Astrocyte (in vitro differentiated cells and primary cell): ENCODE measurements at places on chromosomes 12 and 14. TPM values are rescaled to one million over a fixed set of nuclear protein-coding genes. Genes with fewer than 3 reads are reported as not detected.

The PRH2 gene
- total RNA-seq: not detected in 2 replicates

GRCh38 chr12:33813536-33813935 is 208.8 kb upstream of the ALG10 start:
- no peaks in the 10 kb centered on the region for H3K36me3 ChIP-seq
- DNase-seq: no peak
- no peak overlapping the region for H3K27ac ChIP-seq

GRCh38 chr12:4353785-4354208 is 25.7 kb downstream of the FGF23 start:
- no peak overlapping the region for H3K27ac ChIP-seq

- no peaks in the 10 kb centered on the region for H3K4me1 ChIP-seq
- H3K27me3 ChIP-seq: no peaks in the 10 kb centered on the region
- H3K27ac ChIP-seq: no peak overlapping the region
- no peak overlapping the region for H3K4me3 ChIP-seq
- no peak for DNase-seq
- no peaks in the 10 kb centered on the region for H3K36me3 ChIP-seq
Observed at GRCh38 chr14:62743560-62743959, 301.7 kb downstream of the KCNH5 start.

DNA sequence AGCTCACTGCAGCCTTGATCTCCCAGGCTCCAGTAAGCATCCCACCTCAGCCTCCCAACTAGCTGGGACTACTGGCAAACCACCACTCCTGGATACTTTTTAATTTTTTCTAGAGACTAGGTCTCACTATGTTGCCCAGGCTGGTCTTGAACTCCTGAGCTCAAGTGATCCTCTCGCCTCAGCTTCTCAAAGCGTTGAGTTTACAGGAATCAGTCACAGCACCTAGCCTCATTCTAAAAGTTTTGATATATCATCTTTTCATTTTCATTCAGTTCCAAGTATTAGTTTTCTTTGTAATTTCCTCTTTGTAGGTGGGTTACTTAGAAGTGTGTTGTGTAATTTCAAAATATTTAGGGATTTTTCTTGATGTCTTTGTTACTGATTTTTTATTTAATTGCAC is 9.6 kb downstream of the CBX5 start:
- DNase-seq: no peak
- no peak overlapping the region for H3K27ac ChIP-seq
- H3K27me3 ChIP-seq: no peaks in the 10 kb centered on the region
- H3K4me3 ChIP-seq: no peak overlapping the region
- no peaks in the 10 kb centered on the region for H3K4me1 ChIP-seq

The TMTC1 gene
- 4.7 and 5.0 TPM in 2 replicates for total RNA-seq

- DNase-seq: peak; percentile 32
- no peaks in the 10 kb centered on the region for H3K27me3 ChIP-seq
- H3K4me3 ChIP-seq: no peak overlapping the region
- no peaks in the 10 kb centered on the region for H3K36me3 ChIP-seq
- H3K4me1 ChIP-seq: no peaks in the 10 kb centered on the region
Observed at GRCh38 chr12:3041558-3042164, 35.5 kb upstream of the TSPAN9 start.

DNA sequence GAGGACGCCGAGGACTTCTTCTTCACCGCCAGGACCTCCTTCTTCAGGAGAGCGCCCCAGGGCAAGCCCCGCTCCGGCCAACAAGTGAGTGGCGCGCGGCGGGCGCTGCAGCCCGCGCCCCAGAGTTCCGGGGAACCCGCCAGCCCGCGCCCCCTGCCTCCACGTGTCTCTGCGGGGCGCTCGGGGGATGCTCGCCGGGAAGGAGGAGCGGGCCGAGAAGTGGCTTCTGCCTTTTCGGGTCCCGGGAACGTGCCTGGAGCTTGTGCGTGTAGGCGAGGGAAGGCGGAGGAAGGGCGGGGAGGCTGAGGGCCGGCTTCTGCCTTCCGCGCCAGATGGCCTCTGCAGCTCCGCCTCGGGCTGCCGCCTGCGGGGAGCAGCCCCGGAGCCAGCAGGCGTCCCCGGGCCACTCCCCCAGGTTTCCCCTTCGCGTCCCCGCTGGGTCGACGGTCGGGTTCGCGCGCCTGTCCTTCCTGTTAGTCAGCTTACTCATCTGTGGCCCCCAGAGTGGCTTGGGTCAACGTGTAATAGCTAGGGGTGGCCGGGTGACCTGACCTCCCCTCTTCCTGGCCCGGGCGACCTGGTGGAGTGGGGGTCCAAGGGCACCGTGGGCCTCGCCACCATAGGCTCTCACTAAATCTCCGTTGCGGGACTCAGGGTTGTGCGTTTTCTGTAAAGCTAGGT is 505 bp downstream of the RASSF3 start:
- H3K4me3 ChIP-seq: peak overlapping the region; percentile 70
- H3K4me1 ChIP-seq: peaks cover 12% of the 10 kb centered on the region
- H3K27ac ChIP-seq: peak overlapping the region; percentile 41

GRCh38 chr12:59699421-59700152 is 103.8 kb downstream of the SLC16A7 start:
- DNase-seq: peak; percentile 73
- no peaks in the 10 kb centered on the region for H3K27me3 ChIP-seq
- no peaks in the 10 kb centered on the region for H3K36me3 ChIP-seq
- no peak overlapping the region for H3K4me3 ChIP-seq
- H3K4me1 ChIP-seq: no peaks in the 10 kb centered on the region

DNA sequence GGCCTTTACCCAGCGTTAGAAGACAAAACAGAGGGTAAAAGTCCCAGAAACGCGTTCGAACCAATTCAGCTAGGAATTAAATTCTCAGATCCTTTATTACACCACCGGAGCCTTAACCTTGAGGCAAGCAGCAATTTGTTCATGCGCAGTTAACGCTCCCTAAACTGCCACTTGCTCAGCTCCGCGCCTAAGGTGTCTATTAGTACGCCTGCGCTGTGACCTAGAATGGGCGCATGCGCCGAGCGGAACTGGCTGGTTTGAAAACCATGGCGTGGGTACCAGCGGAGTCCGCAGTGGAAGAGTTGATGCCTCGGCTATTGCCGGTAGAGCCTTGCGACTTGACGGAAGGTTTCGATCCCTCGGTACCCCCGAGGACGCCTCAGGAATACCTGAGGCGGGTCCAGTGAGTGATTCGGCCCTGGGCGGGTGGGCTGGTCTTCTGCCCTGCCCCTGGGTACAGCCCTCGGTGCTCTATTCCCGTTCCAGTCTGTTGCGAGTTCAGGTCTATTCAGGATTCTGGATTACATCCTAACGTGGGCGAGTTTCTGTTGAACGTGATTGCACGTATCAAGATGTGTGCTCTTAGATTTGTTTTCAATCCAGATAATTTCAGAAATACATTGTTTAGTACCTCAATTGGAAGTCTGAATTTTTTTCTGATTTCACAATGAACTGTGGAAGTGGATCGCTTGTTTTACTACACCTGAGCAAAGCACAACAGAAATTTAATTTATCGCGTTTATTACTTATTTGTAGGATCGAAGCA is at the start of gene GEMIN2:
Gene GEMIN2 (plus strand): TSS at position 251 of the 766 bp plus-strand sequence. CDS start 16 bp downstream, at position 267.
- H3K36me3 ChIP-seq: no peaks in the 10 kb centered on the region
- peaks cover 8% of the 10 kb centered on the region for H3K4me1 ChIP-seq
- peak within 1 kb of the TSS; percentile 75 for H3K27ac ChIP-seq
- H3K4me3 ChIP-seq: peak within 1 kb of the TSS; percentile 92
- peak; percentile 82 for DNase-seq
- no peaks in the 10 kb centered on the region for H3K27me3 ChIP-seq

The PTCSC3 gene
- not detected in 2 replicates for total RNA-seq

The GPR135 gene
- 6.2 and 6.7 TPM in 2 replicates for total RNA-seq

GRCh38 chr14:90616313-90616712 is 199.9 kb downstream of the TTC7B start:
- no peak overlapping the region for H3K27ac ChIP-seq
- no peaks in the 10 kb centered on the region for H3K27me3 ChIP-seq
- H3K4me1 ChIP-seq: peaks cover 7% of the 10 kb centered on the region
- H3K36me3 ChIP-seq: no peaks in the 10 kb centered on the region

GRCh38 chr12:77549383-77550128 is 281.1 kb upstream of the NAV3 start:
- no peaks in the 10 kb centered on the region for H3K4me1 ChIP-seq
- H3K4me3 ChIP-seq: no peak overlapping the region

DNA sequence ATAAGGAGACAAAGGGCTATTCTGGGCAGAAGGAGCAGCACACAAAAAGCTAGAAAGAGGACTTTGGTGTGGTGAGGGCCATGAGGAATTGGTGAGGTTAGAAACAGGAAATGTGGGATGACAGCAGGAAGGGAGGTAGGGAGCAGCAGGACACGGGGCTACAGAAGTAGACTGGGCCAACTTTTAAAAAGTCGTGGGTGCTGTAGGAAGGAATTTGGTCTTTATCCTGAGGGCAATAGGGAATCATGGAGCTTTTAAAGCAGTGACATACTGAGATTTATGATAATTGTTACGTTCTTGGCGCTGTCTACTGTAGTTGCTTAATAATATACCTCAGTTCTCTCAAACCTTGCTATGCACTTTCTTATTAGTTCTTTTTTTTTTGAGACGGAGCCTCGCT is 8.2 kb upstream of the CHURC1 start:
- H3K27ac ChIP-seq: no peak overlapping the region
- no peak for DNase-seq
- H3K27me3 ChIP-seq: peaks cover 28% of the 10 kb centered on the region

DNA sequence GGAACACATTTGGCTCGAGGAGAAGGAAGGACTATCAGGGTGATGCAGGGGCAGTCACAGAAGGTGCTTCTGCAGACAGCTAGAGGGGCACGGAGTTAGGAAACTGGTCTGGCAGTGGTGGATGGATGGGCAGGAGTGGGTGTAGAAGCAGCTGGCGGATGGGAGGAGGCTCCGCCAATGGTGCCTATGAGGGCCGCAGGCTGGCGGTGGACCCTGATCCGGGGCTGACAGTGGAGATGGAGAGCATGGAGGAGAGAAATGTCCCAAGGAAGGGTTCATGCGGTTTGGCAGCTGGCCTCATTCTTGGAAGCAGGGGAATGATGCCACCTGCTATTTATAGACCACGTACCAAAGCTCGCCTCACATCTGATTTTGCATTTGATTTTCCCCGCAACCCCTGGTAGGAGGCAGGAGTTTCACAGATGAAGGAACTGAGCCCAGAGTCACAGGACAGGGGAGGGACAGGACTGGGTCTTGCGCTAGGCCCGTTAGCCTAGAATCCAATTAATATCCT is 237.1 kb downstream of the FOXN3 start:
- H3K27ac ChIP-seq: no peak overlapping the region
- H3K36me3 ChIP-seq: peaks cover 5% of the 10 kb centered on the region

- no peaks in the 10 kb centered on the region for H3K4me1 ChIP-seq
- no peak for DNase-seq
- H3K4me3 ChIP-seq: no peak overlapping the region
- H3K27me3 ChIP-seq: peaks cover 20% of the 10 kb centered on the region
Observed at GRCh38 chr12:30837595-30837994, 82.8 kb upstream of the CAPRIN2 start.

The SALL2 gene
- 28.3 and 34.5 TPM in 2 replicates for total RNA-seq

DNA sequence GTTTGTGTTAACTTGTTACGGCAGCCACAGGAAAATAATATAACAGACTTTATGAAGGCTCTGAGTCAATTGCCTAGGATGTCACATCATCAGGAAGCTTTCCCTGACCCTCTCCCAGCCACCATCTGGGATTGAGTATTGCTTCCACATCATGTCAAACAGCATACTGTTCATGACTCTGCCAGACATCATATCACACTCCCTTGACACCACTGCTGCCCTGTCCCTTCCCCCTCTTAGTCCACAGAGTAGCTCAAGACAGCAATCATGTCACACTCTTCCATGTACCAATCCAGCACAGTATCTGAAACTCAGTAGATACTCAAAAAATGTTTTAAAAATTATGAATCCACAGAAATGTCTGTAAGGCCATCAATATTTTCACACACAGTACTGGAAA is 168.0 kb downstream of the PIK3C2G start:
- H3K36me3 ChIP-seq: no peaks in the 10 kb centered on the region
- no peak for DNase-seq
- H3K27ac ChIP-seq: no peak overlapping the region
- no peaks in the 10 kb centered on the region for H3K27me3 ChIP-seq
- no peaks in the 10 kb centered on the region for H3K4me1 ChIP-seq

GRCh38 chr12:40054555-40055227 is 51.2 kb downstream of the SLC2A13 start:
- peak; percentile 73 for DNase-seq

The SOS2 gene
- 18.3 and 19.9 TPM in 2 replicates for total RNA-seq

- no peaks in the 10 kb centered on the region for H3K36me3 ChIP-seq
- no peaks in the 10 kb centered on the region for H3K4me1 ChIP-seq
- H3K27me3 ChIP-seq: no peaks in the 10 kb centered on the region
- no peak for DNase-seq
Observed at GRCh38 chr14:69323999-69324282, 64.0 kb downstream of the GALNT16 start.

- H3K27ac ChIP-seq: no peak overlapping the region
- H3K4me1 ChIP-seq: peaks cover 9% of the 10 kb centered on the region
- DNase-seq: no peak
- H3K4me3 ChIP-seq: no peak overlapping the region
Observed at GRCh38 chr12:96988919-96989318, 81.9 kb downstream of the NEDD1 start.

GRCh38 chr14:20781803-20782202 is 735 bp downstream of the RNASE6 start:
- H3K4me1 ChIP-seq: no peaks in the 10 kb centered on the region
- no peaks in the 10 kb centered on the region for H3K27me3 ChIP-seq
- H3K36me3 ChIP-seq: no peaks in the 10 kb centered on the region
- H3K27ac ChIP-seq: no peak overlapping the region

DNA sequence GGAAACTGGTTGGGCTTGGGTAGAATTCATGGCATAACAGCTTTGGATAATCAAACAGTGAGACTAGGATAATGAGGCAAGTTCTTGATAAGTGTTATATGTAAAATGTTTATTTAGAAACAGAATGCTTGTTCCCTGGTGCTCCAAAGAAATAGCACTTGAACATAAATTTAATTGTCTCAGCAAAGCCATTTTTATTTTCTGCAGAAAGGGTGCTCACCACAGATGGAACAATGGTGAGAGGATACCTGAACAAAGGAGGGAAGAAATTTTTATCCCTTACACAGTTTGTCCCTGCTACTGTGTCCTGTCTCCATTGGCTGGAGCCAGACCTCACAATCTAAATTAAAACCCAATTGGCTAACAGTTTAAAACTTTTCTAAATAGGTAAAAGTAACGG is 9.3 kb upstream of the RXYLT1 start:
- no peak overlapping the region for H3K4me3 ChIP-seq
- no peaks in the 10 kb centered on the region for H3K27me3 ChIP-seq
- H3K4me1 ChIP-seq: no peaks in the 10 kb centered on the region
- no peaks in the 10 kb centered on the region for H3K36me3 ChIP-seq
- H3K27ac ChIP-seq: no peak overlapping the region

The LRP6 gene
- total RNA-seq: 40.9 and 45.8 TPM in 2 replicates

- H3K36me3 ChIP-seq: no peaks in the 10 kb centered on the region
- no peak overlapping the region for H3K27ac ChIP-seq
- H3K4me1 ChIP-seq: no peaks in the 10 kb centered on the region
Observed at GRCh38 chr14:20769421-20769820, 1.2 kb downstream of the EDDM3B start.

The KRT73 gene
- not detected in 2 replicates for total RNA-seq

DNA sequence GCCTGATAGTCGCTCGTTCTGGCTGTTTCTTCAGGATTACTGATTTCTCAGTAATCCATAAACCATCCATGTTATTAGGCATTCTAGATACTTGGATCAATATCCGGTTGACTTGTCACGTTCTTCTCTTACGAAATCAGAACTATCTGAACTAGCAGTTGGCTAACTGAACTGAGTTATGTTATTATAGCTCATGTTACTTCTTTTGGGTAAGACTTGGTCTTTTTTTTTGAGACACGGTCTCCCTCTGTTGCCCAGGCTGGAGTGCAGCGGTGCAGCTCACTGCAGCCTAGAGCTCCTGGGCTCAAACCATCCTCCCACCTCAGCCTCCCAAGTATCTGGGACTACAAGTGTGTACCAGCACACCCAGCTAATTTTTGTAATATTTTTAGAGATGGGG is 178.6 kb downstream of the PRKCH start:
- H3K27me3 ChIP-seq: no peaks in the 10 kb centered on the region
- no peak overlapping the region for H3K4me3 ChIP-seq
- H3K4me1 ChIP-seq: peaks cover 23% of the 10 kb centered on the region
- H3K27ac ChIP-seq: no peak overlapping the region
